Activated gamma-delta T cell treated with anti-CD3 and anti-CD28 coated beads, Interleukin-2, amount 50 U/mL, for 16 hours (primary cell): ENCODE measurements at places on chromosomes 4 and X.

DNA sequence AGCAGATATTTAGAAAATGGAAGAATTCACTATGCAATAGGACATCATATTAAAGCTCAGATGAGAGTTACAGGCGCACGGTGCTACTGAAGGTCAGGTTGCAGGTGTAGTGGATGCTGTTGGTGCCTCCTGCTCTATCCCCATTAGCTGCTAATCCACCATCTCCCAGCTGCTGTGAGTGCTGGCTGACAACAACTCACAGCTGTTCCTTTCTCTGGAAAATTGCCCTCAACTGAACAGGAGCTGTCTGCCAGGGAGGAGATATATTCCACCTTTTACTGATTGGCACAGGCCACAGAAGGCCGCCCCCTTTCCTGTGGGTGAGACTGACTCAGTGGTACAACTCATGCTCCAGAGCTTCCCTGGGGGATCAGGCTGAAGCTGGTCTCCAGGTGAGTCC lies 48.7 kb downstream of the UCHL1 start:
- no peak for DNase-seq

- DNase-seq = no peak
Measured at GRCh38 chr4:165048170-165048569, 5.5 kb upstream of the TRIM75 start.

DNA sequence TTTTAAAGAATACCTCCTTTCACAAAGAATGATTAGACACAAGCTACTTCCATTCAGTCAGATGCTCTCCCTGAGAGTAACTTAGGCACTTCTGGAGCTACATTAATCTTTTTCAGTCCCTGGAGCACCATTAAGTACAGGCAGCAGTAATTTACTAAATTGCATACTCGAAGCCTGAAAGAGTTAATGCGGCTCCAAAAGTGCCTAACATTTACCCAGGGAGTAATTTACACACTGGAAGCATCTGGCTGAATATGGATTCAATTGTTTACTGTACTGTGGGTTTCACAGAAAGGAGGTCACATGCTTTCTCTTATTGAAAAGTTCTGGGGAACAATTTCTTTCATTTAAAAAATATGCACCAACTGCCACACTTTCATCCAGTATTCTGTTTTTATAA lies 260.8 kb upstream of the TENM3 start:
- DNase-seq = no peak

GRCh38 chr4:37687194-37687562 lies 1.0 kb upstream of the RELL1 start:
- DNase-seq = no peak

DNA sequence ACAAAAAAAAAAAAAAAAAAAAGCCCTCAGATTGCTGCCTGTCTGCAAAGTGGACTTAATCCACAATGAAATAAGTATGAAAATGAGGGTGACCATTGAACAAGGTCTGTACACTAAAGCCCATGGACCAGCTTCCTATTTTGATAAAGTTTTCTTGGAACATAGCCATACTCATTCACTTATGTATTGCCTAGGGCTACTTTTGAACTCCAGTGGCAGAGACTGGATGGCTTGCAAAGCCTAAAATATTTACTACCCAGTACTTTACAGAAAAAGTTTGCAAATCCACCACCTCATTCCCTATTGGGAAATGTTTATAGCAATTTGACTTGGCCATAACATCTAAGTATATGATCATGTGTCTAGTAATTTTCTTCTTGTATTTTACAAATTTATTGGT lies 481.7 kb downstream of the NAF1 start:
- no peak for DNase-seq

DNA sequence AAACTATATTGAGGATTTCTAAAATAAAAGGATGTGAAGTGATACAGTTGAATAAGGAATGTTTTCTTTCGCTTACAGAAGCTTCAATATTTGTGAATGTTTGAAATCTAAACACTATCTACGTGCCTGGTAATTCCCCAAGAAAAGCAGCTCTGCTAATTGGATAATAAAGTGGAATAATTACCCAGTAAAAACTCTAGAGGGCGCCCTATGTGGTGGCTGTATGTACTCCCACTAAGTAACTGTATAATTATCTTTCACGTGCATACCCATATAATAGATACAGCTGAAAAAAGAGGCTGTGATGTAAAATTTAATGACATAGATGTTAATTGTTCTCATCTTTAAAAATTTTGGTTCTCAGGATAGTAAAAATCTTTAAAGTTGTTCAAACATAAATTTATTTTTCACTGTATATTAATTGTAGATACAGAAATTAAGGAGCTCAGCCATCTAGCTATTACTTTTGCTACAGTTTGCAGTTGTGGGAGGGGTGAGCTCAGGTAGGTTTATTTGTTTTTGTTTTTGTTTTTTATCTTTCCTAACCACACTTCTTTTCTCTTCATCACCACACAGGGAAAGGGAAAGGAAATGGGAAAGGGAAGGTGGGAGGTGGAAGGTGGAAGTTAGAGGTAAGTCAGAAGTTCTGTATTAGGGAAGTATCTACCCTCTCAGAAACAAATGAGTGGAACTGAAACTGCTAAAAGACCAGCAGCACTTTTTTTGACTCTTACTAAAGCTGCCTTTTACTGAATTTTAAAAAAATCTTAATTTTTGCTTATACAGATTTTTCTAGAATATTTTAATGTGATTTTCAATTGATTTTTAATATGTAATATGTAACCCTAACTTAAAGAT lies 151.7 kb upstream of the RPS6KA6 start:
- DNase-seq = no peak

GRCh38 chrX:69538321-69538876 lies 34.3 kb downstream of the NALF2 start:
- peak; percentile 35 for DNase-seq

- no peak for DNase-seq
Measured at GRCh38 chr4:155781249-155781831, 22.5 kb downstream of the GUCY1B1 start.

DNA sequence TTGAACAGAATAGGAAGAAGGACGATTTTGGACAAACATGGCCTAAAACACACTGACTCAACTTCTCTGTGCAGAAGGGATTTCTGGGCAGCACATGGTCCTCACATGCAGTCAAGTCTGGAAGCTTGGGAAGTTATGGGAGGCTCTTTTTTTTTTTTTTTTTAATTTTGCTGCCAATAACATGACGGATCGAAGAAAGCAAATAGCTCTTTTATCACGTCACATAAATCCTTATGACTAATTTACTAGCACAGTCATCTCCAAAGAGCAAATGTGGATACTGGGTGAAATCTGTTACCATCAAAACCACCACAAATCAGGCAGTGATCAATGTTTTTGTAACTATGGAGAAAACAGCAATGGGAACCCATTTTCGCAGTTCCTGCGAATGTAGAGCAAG lies 193.3 kb upstream of the FAM9B start:
- DNase-seq = no peak

- DNase-seq = no peak
Measured at GRCh38 chr4:38037612-38038011, 77.4 kb downstream of the PTTG2 start.

GRCh38 chrX:65642914-65643491 lies 24.5 kb upstream of the MSN start:
- DNase-seq = no peak

- no peak for DNase-seq
Measured at GRCh38 chrX:22012051-22012450, 20.1 kb upstream of the PHEX start.

GRCh38 chr4:21949073-21949457 lies 493 bp upstream of the KCNIP4 start:
- no peak for DNase-seq

GRCh38 chr4:151885123-151885522 lies 124.3 kb upstream of the GATB start:
- no peak for DNase-seq
